Activated gamma-delta T cell (primary cell): ENCODE measurements at places on chromosomes 3 and 15.

DNA sequence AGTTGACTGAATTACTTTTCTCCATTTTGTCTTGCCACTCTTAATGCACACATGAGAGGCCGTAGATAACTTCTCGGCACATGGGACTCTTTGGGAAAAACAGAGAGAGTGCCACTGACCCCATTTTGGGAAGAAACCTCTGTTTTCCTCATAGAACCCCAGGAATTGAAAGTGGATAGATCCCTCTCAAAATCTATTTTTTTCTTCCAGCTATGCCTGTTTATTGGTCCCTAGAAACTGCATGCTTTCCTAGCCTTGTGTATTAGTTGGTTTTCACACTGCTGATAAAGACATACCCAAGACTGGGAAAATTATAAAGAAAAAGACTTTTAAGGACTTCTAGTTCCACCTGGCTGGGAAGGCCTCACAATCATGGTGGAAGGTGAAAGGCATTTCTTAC, 23.7 kb upstream of the TMEM45A start:
- no peak for DNase-seq

DNA sequence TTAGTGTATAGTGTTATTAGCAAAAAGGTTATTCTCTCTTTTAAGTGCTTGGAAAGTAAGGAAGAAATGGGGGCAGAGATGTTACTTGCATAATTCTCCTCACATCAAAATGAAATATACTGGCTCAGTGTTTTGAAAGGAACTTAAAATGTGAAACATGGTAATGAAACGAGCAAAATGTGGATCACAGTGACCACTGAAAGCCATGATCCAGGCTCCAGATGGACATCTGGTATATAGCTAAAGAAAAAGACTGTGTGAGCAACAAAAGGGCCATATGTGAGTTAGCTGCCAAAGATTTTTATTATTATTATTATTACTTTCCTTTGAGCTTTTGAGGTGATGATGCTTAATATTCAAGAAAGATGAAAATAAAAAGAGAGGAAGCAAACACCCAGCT, 89.6 kb downstream of the GAP43 start:
- DNase-seq, result no peak

DNA sequence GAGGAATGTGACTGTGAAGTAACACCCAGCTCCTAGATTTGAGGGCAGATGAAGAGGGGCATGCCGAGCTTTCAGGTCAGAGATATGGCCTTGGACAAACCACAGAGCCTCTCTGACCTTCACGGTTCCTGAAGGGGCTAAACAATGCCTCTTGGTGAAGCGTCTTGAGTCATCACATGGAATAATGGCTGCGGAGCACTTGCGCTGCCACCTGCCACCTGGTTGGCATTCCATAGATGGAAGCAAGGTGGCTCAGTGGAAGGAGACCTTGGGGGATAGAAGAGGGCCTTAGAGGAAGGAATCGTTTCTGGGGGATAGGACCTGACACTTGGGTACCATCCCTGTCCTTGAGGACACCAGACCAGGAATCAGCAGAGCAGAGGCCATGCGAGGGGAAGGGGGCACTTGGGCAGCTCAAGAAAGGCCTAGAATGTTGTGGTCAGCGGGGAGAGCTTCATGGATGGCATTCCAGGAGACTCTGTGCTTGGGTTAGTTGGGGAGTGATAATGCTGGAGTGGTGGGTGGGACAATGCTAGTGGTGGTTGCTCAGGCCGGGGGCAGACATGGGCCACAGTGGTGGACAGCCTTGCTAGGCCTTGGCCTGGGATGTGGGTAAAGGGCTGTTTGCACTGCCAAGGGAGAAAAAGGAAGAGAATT, 12.6 kb downstream of the MRAS start:
- no peak for DNase-seq

GRCh38 chr3:52283306-52283705, 4.3 kb upstream of the GLYCTK start:
- DNase-seq, result no peak

DNA sequence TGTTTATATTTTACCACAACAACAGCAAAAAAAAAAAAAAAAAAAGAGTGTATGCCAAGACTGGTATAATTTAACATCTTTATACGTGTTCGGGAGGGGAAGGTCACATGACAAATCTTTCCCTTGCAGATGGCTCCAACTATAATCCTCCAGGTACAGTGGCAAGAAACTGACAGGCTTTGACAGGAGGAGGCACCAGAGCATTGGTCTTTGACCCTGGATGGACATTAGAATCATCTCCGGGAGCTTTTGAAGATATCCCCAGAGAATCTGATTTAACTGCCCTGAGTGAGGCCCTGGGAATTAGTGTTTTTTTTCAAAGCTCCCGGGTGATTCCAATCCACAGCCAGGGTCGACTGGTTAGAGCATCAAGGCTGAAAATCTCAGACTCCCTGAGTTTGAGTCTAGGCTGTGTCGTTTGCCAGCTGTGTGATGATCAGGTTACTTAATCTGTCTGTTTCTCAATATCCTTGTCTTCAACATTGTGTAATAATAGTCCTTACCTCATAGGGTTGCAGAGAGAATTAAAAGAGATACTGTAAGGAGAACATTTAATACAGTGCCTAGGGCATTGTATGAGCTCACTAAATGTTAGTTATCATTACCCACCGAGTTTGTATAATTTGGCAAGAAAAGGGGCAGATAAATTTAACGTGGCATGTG, 8.9 kb upstream of the SEMA5B start:
- DNase-seq, result no peak
